Fibroblast of the aortic adventitia (primary cell): ENCODE measurements at places on chromosomes 2 and 18. TPM values are rescaled to one million over a fixed set of nuclear protein-coding genes. Genes with fewer than 3 reads are reported as not detected.
A peak's percentile ranks its signal among the peaks of the same experiment; 100 is the strongest.

DNA sequence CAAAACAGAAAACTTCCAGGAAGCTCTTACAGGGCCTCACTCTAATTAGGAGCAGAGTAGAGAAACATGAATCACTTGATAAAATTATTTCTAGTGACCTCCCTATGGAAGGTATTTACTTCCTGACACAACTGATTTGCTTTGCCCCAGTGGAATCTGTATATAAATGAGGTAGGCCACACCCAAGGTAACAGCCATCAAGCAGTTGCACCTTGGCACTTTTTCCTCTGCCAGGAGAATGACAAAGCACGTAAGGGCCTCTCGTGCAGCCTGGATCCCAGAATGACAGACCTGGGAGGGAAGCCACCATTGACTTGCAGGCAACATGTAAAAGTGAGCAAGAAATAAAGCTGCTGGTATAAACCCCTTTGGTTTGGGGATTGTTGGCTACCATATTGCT is 620.0 kb upstream of the SLC39A10 start:
- no peak for DNase-seq

PRKAG3 gene
- 0.18 and 0.41 TPM in 2 replicates for total RNA-seq

DNA sequence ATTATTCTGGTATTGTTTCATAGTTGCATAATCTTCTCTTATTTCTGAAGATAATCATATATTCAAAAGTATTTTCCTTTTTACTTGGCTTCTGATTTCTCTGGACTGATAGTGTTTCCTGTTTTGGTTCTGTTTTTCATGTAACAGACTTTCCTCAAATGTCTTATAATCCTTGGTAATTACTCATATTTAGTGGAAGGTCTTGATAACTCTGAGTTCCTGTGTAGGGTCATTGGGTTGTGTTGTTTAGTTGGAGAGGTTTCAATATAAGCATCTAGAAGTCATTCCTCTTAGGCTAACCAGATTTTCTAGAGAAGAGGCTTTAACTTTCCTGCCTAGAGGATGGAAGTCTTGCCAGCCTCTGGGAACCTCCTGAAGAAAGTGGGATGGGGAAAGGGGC is 23.8 kb downstream of the MFSD6 start:
- peak; percentile 11 for DNase-seq

DNA sequence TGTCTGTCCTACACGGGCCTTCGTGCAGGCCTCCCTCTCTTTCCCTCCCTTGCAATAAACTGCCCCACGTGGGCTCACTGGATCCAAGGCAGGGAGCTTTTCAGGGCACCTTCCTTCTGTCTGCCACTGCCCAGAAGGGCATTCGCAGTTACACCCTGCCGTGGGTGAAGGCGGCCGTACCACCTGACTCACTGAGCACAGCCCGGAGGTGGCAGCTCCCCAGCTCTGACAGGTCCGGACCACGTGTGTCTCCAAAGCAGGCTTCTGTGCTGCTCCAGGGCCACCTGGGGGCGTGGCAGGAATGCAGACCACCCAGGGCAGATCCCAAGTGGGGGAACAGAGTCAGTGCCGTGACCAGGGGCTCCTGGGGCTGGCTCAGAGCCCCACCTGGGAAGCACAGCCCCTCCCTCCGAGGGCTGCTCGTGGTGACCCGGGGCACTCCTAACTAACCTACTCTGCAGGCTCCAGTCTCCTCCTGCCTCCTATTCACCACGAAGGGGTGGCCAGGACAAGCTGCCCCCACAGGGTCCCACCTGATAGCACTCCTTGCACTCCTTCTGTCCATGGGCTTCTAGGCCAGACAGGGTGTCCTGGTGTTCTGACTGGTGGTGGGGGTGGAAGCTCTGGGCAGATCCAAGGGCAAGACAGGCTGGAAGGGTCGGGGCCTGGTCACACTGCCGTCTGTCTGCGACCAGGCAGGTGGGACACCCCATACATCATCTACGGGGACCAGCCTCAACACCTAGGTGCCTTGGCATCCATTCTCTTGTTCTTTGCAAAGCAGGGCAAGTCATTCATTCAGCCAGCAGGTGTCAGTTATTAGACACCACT is 9.7 kb downstream of the SNED1 start:
- DNase-seq, result no peak

DNA sequence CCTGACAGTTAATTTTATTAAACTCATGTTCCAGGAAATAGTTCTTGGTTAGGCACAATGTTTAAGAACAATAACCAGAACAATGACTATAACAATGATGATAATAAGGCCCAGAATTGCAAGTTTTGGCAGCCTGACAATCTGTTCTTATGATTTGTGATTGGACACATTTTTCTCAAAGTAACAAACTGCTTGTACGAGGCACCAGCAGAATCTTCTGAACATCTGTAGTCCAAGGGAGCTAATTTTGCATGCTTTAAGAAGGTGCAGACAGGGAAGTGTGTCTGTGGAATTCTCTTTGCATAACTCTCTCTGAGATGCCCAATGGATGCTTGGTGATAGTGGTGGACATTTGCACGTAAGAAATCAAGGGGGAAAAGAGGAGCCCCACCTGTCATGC is 709.3 kb downstream of the SLC4A3 start:
- DNase-seq, result peak; percentile 80

DNA sequence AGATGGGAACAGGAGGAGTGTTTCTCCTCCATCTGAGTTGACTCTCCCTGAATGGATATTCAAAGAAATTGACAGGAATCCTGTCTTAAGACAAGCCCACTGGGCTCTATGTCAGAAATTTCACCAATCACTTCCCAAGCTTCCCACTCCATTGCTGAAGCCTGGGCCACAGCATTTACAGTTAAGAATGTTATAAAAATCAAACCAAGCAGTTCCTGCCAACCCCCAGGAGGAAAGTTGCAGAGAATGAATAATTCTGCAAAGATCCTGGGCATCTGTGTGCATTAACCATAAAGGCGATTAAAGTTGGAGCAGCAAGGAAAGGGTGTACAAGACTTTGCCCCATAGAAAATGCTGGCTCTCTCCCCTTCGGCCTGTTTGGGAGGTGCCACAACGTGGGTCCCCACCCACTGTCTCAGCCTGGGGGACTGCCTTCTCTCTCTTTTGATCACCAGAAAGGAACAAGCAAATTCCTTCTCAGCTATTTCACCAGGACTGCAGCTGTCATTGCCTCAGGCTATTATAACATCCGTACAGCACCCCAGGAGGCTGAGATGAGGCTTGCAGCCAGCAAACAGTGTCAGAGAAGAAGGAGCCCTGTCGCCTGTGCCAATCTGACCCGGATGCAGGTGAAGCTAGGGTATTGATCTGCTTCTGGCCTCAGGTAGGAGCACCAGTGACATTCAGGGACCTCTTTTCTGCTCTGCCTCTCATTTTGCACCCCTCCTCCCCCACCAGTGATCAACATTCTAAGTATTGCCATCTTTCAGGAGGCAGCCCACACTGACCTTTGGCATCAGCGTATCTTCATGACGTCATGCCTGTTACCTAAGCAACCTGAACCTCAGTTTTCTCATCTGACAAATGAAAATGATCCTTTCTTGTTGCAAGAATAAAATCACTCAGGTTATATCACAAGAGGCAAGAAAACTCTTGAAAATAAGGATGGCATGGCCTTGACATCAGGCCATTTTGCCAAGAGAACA is 219.0 kb downstream of the SH3BP4 start:
- DNase-seq, result peak; percentile 65

GRCh38 chr18:36309436-36310391 is 12.2 kb downstream of the FHOD3 start:
- peak; percentile 99 for DNase-seq

DNA sequence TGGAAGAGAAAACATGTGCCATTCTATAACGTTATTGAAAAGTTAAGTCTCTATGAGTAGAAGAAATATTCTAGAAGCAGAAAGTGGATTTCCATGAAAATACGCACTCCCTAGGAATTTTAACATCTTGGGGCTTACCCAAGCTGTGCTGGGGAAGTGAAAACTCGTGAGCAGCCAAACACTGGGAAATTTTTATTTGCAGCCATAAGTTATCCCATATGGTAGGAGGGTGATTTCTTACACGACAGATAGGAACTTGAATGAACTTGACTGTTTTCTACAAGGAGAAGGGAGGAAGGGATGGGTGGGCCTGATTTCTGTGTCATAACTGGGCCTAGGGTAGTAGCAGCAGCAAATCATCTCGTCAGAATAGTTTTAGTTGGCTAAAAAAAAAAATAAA is 272.6 kb downstream of the ETAA1 start:
- DNase-seq, result no peak

GRCh38 chr2:173254659-173255058 is 100.0 kb upstream of the CDCA7 start:
- DNase-seq, result no peak

GAD1 gene
- total RNA-seq, result not detected in 2 replicates

GRCh38 chr18:8689517-8689916 is 15.8 kb upstream of the MTCL1 start:
- DNase-seq, result no peak

WDR54 gene
- 16.9 and 34.3 TPM in 2 replicates for total RNA-seq

DNA sequence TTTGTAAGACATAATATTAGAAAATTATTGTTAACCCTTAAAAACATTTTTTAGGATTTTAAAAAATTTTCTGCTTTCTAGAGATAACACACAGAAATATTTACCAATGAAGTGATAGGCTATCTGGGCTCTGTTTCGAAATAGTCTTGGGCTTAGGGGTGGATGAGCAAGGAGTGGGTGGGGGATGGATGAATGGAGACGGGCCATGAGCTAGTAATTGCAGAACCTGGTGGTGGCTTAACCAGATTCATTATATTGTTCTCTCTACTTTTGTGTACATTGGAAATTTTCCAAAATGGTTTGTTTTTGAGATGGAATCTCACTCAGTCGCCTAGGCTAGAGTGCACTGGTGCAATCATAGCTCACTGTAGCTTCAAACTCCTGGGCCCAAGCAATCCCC is 89.6 kb downstream of the TCF7L1 start:
- DNase-seq, result peak; percentile 43

GRCh38 chr2:174007010-174007409 is 41.8 kb upstream of the SP3 start:
- no peak for DNase-seq

GRCh38 chr18:40133253-40133652 is 1821.8 kb upstream of the PIK3C3 start:
- DNase-seq, result no peak

TNFAIP6 gene
- total RNA-seq, result 47.3 and 51.9 TPM in 2 replicates

DNA sequence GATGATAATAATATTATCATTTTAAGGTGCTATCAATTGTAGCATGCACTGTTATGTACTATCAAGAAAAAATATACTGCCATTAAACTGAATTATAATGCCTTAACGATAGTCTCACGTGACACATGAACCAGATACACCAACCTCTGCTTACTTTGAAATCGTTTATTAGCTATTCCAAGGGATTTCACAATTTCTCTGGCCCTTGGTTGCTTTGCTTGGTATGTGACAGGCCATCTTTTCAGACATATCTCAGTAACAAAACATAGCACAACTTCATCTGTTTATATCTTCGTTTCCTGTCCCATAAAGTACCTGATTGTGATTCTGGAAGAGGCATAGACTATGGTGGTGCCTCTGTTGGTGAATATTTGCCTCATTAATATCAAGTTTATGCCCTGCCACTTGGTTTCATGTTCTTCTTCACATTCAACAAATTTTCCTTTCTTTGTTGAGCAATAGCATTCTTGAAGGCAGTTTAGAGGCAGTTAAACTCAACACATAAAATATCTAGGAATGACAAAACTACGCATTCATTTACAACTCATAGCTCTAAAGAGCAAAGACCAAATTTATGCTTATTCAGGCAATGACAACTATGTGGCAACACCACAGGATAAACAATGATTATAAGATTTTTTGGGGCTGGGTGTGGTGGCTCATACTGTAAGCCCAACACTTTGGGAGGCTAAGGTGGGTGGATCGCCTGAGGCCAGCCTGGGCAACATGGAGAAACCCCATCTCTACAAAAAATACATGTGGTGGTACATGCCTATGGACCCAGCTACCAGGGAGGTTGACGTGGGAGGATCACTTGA is 84.3 kb downstream of the MCFD2 start:
- DNase-seq, result peak; percentile 76

GRCh38 chr2:18479947-18480369 is 80.5 kb downstream of the RDH14 start:
- peak; percentile 94 for DNase-seq

- DNase-seq, result no peak
These were observed 130.2 kb downstream of the OSR1 start for GRCh38 chr2:19228181-19228593.

WIPF1 gene
- total RNA-seq, result 20.5 and 24.6 TPM in 2 replicates

DNA sequence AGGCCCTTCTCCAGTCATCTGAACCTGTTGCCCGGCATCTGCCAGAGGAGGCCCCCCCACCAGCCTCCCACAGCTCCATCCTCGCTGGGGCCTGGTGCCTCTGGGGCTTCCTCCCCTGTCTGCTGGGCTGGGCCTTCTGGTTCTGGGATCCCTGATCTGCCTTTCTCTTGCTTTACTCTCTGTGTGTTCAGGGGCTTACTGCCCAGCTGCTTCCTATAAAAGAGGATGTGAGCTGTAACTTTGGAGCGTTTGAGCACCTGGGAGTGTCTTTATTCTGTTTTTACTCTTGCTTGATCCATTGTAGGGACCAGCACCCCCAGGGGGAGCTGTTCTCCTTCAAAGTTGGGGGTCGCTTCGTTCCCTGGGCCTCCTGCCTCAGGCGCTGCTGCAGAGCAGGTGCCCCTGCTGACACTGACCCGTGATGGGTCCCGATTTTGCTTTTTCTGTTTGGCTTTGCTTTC is 23.1 kb upstream of the FAHD2A start:
- no peak for DNase-seq

DNA sequence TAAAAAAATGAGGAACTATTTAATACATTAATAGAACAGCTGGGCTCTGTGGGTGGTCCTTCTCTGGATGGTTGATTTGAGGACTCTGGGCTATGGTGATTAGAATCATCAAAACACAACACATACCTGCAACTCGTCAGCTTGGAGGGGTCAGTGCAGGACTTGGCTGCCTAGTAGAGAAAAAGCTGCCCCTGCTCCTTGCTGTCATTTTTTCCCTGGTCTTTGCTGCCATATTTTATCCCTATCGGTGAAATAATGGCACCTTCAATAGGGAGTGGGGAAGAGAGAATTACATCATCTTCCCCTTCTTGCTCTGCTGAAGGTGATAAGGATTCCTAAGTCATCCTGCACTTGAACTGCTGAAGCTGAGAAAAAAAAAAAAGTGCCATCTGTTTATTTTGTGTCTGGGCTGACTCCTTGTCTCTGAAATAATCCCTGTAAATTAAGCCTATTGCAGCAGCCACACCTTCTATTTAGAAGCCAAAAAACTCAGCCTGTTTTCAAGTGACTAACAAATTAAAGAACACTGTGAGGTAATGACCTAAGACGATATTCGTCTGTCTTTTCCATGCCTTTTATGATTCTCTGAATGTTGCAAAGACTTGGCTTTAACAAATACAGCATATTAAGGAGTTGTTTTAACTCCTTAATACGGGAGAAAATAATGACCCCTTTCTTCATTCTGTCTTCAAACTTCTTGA is 89.3 kb downstream of the ACVR1 start:
- peak; percentile 32 for DNase-seq

GRCh38 chr18:3411854-3412268 is 38.1 kb upstream of the TGIF1 start:
- peak; percentile 15 for DNase-seq
